ENCODE measurements at places on chromosomes 3 and 15. TPM values are rescaled to one million over a fixed set of nuclear protein-coding genes. Genes with fewer than 3 reads are reported as not detected.

The EIF3J gene
- total RNA-seq = 65.6 TPM

The HOMER2 gene
- 0.32 TPM for total RNA-seq

The GTF2E1 gene
- 29.2 TPM for total RNA-seq

The C15orf62 gene
- total RNA-seq = 0.46 TPM

The EIF4E3 gene
- 0.46 TPM for total RNA-seq

The LRRC31 gene
- not detected for total RNA-seq

The GTPBP8 gene
- 29.3 TPM for total RNA-seq

The LEKR1 gene
- total RNA-seq = not detected

The MKRN3 gene
- not detected for total RNA-seq

The RETNLB gene
- total RNA-seq = not detected

The OSBPL10 gene
- 15.8 TPM for total RNA-seq

The KAT2B gene
- total RNA-seq = 3.9 TPM

Data from epithelial cell of umbilical artery (primary cell).